ENCODE measurements at places on chromosomes 11 and 22.

DNA sequence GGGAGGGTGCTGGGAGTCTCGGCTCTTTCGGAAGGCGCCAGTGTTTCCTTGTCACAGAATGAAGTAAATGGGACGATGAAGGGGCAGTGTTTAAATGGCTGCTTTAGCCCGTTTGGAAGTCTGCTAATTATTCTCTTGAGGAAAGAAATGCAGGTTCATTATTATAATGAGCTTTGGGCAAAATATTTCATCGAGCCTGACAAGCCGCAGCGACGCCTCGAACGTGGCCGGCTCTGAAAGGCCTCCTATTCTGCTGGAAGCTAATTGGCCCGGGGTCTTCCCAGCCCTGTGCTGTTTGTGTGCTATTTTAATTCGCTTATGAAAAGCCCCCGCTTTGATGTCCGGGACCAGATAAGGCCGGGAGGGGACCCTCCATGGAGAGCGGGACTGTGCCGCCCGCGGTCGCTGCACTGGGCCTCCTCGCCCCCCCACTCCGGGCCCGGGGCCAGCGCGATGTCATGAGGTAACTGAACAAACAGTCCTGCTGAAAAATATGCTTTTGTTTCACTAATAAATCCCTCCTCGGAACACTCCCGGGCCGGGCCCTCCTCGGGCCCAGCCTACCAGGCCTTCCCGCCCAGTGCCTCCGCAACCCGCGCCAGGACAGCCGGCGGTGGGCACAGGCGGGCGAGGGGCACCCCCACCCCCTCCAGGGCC, 78.4 kb downstream of the CDKN1C start:
- no peak for DNase-seq

GRCh38 chr11:10387206-10388083, 67.6 kb upstream of the AMPD3 start:
- DNase-seq = no peak

GRCh38 chr11:47329987-47330931, 22.2 kb downstream of the MYBPC3 start:
- no peak for DNase-seq

DNA sequence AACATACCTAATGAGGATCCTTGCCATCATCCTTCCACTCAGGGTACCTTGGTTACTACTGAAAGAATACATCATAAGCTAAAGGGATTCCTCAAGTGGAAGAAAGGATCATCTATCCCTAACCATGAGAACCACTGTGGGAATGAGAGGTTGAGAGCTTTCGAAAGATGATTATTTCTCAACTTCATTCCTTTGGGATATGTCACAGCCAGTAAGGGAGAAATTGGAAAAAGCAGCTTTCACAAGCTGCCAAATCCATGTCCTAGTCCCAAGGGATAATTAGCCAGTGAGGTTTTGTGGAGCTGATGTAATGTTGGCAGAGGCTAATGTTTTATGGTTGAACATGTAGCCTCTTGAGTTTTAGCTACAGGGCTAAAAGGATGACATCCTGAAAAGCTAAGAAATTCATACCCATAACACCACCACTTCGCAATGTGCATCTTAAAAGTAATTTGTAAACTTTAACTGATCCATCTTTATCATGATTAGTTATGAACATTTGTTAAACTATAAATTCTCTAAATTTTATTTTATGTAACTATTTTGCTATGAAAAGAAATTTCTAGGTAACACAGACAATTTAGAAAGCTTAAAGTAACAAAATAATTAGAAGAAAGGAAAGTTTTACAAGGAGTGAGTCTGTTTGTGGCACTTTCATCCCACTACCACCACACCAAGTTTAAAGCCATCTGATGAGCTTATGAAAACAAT, 123.9 kb downstream of the MRTFA start:
- DNase-seq = no peak

GRCh38 chr22:29121124-29121523, 48.3 kb downstream of the KREMEN1 start:
- DNase-seq = no peak

- DNase-seq = no peak
Measured at GRCh38 chr11:133323354-133323753, 208.9 kb downstream of the OPCML start.

DNA sequence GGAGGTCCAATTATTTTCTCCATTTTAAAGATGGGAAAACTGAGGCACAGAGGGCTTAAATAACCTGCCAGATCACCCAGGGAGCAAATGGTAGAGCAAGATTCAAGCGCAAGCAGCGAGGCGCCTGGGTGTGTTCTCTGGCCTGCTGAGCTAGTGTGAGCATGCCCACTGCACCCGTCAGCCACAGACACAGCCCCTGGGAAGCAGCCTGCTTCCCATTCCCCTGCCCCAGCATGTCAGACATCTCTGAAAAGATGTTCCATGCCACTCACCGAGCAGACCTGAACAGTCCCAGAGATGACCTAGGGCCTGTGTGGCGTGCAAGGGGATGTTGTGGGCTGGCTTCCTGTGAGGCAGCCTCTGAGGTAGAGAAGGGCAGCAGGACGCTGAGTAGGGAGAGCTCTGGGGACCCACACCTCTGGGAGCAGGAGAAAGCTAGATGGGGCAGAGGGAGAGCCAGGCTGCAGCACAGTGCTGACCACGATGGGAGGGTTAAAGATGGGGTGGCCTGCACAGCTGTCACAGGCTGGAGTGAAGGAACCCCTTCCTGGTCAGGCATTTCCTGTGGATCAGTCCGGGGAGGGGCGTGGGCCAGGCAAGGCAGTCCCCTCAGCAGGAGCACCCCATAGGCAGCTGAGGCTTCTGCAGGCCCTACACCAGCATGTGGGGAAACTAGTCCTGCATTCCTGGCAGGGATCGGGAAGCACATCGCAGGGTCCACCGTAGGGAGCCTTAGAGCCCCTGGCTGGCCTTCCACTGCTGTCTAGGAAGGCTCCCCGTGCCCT, 101.4 kb downstream of the GALNT18 start:
- DNase-seq = no peak

DNA sequence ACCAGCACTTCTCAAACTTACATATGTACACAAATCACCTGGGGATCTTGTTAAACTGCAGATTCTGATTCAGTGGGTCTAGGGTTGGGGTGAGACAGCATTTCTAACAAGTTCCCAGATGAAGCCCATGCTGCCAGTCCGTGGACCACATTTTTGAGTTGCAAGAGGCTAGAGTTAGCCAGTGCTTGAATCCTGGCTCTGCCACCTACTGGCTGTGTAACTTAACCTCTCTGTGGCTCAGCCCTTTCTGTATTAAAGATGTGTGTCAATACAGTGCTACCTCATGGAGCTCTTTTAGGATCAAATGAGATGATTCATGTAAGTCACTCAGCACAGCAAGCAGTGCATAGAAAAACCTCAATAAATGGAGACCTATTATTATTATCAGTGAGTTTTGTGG, 90.2 kb upstream of the ISX start:
- DNase-seq = no peak
